ENCODE measurements at places on chromosomes 1 and 21.

DNA sequence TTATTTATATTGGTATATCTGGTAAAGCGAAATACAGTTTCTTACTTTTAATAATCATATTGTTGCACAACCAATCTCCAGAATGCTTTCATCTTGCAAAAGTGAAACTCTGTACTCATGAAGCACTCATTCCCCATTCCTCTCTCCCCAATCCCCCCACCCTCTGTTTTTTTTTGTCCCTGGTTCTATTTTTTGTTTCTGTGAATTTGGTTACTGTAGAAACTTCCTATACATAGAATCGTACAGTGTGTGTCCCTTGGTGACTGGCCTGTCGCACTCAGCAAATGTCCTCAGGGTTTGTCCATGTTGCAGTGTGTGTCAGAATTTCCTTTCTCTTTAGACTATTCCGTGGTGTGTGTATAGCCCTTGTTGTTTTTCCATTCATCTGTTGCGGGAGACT, 7.9 kb upstream of the NLRP3 start:
- no peak for DNase-seq

DNA sequence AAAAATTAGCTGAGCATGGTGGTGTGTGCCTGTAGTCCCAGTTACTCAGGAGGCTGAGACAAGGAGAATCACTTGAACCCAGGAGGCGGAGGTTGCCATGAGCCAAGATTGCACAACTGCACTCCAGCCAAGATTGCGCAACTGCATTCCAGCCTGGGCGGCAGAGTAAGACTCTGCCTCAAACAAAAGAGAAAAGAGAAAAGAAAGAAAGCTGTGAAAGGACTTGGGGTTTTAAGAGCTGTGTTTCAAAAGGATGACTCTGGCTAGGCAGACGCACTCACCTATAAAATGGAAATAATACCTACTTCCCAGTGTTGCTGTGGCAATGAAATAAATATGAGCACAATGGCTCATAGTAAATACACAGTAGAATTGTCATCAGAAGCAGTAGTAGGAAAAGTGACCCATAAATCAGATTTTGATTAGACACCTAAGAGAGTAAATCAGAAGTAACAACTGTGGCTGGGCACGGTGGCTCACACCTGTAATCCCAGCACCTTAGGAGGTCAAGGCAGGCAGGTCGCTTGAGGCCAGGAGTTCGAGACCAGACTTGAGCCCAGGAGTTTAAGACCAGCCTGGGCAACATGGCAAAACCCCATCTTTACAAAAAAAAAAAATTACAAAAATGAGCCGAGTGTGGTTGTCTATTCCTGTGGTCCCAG, 45.9 kb upstream of the PUM1 start:
- DNase-seq: peak; percentile 56

GRCh38 chr1:184036517-184036949, 995 bp downstream of the COLGALT2 start:
- no peak for DNase-seq

DNA sequence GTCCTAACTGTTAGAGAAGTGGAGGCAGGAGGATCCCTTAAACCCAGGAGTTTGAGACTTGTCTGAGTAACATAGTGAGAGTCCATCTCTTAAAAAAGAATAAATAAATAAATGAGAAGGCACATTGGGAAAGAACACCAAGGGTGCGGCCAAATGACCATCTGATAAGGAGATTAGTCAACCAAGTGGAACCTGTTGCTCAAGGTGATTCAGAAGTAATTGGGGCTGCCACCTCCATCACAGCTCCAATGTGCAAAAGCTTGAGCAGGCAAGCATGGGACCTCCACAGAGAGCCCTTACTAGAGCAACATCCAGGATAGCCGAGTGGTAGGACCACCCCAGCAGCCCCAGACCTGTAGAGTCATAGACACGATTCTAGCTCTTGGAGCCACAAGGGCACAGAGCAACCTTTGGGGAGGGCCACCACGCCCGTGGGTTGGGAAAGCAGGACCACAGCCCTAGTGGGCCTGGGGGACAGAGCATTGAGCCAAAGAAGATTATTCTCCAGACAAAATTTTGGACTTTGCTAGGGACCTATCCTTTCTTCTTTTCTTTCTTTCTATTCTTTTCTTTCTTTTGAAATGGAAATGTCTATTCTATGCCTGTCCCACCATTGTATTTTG, 40.9 kb downstream of the KCNK1 start:
- no peak for DNase-seq

DNA sequence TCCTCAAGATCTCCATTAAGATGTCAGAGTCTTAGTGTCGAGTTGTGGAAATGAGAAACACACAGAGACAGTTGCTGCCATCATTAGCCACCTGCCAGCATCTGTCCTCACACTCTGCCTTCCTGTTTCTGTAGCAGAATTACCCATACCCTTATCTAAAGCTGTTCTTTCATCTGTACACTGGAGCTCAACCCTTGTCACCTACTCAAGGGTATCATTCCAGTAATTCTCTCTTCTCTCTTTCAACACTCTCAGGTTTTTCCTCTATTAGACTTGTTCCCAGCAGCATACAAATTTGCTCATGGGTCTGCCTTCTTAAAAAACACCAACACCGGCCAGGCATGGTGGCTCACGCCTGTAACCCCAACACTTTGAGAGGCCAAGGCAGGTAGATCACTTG, 27.4 kb upstream of the RNF2 start:
- no peak for DNase-seq

- DNase-seq: no peak
Observed at GRCh38 chr1:114002492-114003239, 23.4 kb downstream of the OLFML3 start.

DNA sequence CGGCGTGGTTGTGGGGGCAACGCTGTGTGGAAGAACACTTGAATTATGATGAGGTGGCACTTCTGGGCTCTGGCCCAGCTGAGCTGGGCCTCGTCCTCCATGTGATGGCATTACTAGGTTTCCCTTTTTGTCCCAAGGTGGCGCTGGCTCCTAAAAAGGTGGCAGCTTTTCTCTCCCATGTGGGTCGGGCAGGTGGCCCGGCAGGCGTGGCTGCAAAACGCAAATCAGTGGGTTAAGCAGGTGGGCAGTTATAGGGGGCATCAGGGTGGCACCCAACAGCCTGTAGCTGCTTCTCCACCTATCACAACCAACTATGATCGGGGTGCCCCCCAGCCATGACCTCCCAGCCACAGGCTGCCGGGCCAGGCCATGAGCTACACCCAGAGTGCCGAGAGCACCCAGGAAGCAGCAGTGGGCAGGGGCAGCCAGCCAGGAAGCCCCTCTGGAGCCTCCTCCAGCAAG, 59.6 kb downstream of the KCNAB2 start:
- DNase-seq: no peak

- no peak for DNase-seq
Observed at GRCh38 chr1:189619682-189620332, 857.9 kb downstream of the BRINP3 start.

GRCh38 chr1:41646186-41646585, 161.7 kb upstream of the EDN2 start:
- no peak for DNase-seq

DNA sequence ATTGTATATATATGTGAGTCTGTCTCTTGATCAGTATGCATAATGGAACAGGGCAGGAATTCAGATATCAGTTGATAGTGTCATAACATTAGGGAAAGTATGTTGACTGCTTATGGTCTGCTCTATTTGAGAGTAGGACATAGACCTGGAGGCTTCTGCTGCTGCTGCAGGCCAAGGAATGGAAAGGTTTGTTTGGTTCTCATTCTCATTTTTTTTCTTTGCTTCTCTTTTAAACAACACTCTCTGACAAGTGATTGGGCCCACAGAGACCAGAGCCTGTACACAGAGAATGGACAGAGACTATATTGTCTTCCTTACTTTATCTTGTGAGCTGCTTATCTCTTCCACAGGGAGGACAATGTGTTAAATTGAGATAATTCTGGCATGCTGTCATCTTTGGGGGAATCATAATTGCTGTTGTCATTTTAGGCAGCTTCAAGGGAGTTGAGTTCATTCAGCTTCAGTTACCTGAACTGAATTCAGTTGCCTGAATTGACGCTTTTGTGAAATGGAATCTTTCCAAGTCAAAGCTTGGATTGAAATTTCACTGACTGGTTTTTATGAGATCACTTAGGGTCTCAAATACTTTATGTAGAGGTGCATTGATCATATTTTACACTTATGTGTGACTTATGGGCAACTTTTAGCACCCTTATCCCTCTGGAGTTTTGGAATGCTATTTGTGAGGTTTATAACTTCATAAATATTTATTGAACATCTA, 16.9 kb downstream of the CAP1 start:
- DNase-seq: no peak

- DNase-seq: no peak
Observed at GRCh38 chr1:215636258-215636965, 69.3 kb downstream of the KCTD3 start.

DNA sequence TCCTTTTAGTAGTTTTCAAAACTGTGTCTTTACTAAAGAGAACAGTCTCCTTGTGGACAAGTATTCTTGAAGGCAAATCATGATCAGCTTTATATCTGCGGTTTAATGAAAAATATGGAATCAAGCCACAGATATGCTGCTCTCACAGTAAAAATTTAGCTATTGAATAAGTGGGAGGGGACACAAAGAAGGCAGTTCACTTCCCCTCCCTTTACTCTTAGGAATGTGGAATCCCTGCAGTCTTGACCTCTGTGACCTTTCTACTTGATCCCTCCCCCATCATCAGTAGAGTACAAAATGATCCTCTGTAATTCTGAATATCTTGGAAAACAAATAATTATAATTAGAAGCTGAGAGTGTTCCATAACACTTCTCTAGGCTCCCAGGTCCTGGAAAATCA, 136.7 kb upstream of the HOOK1 start:
- DNase-seq: no peak

DNA sequence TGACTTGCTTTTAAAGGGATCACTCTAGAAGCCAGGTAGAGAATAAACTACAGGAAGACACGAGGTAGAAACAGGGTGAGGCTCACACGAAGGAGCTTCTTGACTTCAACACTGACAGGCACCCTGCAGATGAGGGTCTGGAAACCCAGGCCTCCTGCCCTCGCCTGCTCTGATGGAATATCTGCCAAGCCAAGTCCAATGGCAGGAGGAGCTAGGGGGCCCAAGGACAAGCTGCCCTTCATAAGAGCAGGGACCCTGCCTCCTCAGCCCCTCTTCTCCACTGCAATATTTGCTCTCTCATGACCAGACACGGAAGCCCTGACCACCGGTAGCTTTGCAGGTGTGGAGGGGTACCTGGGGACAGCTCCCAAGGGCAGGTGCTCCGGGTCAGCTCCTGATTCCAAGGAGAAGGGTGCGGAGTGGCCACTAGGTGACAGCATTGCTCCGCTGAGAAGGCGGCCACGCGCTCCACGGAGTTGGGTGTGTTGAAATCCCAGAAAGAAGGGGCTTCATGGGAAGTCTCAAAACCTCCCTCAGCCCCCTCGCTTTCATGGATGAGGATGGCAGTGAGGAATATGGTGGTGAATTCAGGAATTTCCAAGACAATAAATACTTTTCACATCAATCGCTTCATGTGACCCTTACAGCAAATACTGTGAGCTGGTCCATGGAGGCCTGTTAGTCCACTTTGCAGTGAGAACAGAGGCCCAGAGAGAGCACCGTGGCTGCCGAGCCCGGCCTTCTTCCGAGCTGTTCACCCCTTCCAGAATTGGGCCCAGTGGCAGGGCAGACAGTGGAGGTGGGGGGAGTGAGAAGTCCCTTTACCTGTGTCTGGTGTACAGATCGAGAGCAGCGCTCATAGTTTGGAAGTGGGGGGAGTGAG, 33.2 kb upstream of the PAX7 start:
- no peak for DNase-seq

DNA sequence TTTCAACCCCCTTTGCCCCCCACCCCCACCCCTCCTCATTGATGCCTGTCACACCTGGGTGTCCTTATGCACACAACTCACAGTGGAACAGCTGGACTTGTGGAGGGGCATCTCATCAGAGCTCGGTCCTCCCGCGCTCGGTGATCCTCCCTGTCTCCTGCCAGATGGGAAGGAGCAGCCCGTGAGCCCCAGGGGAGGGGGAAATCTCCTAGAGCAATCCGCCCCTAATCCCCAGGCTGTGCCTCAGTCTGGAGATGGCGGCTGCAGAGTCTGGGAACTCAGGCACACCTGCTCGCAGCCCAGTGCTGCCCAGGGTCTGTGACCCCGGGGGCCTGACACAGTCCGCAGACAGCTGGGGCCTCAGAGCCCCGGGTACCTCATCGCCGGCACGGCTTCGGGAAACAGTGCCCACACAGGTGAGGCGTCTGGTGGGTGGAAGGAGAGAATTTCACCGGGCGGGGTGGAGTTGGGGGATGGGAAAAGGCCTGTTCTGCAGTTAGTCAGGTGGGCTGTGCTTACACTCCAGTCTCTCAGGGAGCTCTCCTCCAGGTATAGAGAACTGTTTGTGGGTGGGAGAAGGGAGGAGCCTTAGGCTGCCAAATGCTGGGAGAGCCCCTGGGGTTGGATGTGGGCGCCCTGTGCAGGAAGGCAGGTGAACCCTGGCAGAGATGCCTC, 29.3 kb downstream of the TMCC2 start:
- DNase-seq: no peak

- no peak for DNase-seq
Observed at GRCh38 chr1:31596737-31597097, 20.4 kb downstream of the TINAGL1 start.

DNA sequence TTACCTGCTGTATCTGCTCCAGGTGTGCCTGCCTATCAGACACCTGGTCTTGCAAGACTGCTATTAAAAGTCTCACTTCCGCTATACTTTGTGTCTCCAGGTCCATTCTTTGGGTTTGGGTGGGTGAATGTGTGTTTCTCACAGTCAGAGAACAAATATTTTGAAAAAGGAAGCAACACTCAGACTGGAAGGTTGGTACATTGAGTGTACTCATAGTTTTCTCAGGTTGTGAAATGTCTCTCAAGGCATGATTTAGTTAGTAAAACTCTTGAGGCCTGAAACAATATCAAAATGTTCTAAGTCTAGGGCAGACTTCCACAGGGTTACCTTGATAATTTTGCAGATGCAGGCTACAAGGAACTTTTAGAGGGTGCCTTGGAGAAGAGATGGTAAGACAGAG, 429.9 kb upstream of the ZRANB2 start:
- DNase-seq: no peak

DNA sequence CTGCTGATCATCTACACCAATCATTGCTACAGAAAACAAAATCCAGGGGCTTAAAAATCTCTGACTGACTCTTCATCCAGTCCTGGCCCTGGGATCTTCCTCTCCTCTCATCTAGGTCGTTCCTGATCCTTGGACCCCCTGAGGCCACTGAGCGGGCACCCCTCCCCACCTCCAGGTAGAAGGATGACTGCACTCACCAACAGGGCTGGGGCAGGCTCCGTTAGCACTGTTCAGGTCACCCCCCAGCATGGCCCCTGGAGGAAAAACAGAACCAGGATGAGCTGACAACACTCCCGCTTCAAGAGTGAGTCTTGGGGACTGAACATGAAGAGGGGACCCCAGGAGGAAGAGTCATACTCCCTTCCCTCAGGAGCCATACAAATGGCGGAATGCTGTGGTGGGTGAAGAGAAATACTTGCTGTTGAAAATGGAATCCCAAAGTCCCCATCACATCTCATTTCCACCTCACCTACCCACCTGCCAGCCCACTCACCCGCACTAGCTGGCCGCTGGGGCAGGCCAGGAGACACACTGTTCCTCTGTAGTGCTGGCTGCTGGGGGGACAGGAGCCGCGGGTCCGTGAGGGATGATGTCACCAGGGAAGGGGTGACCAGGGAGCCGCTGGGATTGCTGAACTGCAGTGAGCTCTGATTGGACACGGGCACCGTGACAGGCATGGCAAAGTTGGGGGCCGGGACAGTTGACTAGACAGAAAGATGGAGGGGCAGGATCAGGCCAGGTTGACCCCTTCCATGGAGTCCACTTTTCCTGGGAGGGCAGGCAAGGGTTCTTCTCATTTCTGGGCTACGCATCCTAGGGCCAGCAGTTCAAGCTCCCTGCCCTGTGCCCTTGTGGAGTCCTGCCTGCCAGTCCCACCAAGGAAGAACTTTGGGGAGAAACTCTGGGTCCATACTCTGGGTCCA, 21.2 kb downstream of the MEF2D start:
- no peak for DNase-seq
